Sciatic nerve (tissue), 2 donors: ENCODE measurements at places on chromosomes 7 and 10.

- no peak for DNase-seq
These were observed 328.1 kb downstream of the LHFPL3 start for GRCh38 chr7:104656467-104656866.

- no peak for DNase-seq
These were observed 124.7 kb downstream of the ZNF248 start for GRCh38 chr10:37732685-37733084.

DNA sequence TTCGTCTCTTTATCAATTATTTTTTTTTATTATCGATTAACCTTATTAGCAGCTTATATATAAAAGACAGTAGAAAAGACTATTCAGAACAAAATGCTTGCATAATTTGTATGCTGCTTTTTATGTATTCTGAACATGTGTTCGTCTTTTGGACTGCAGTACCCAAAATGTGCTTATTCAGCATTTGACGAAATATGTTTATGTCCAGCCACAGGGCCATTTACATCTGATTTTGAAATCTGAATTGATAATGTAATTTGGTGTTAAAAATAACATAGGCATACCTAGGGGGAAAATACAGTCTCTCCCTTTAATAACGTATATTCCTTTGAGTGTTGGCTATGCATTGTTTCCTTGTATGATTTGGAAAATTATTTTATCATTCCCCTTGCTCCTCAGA lies 386.0 kb downstream of the EXOC4 start:
- DNase-seq, result no peak

- DNase-seq, result no peak
These were observed 12.7 kb upstream of the SNX8 start for GRCh38 chr7:2326951-2327350.

GRCh38 chr10:132048294-132048667 lies 17.5 kb upstream of the JAKMIP3 start:
- DNase-seq, result no peak

DNA sequence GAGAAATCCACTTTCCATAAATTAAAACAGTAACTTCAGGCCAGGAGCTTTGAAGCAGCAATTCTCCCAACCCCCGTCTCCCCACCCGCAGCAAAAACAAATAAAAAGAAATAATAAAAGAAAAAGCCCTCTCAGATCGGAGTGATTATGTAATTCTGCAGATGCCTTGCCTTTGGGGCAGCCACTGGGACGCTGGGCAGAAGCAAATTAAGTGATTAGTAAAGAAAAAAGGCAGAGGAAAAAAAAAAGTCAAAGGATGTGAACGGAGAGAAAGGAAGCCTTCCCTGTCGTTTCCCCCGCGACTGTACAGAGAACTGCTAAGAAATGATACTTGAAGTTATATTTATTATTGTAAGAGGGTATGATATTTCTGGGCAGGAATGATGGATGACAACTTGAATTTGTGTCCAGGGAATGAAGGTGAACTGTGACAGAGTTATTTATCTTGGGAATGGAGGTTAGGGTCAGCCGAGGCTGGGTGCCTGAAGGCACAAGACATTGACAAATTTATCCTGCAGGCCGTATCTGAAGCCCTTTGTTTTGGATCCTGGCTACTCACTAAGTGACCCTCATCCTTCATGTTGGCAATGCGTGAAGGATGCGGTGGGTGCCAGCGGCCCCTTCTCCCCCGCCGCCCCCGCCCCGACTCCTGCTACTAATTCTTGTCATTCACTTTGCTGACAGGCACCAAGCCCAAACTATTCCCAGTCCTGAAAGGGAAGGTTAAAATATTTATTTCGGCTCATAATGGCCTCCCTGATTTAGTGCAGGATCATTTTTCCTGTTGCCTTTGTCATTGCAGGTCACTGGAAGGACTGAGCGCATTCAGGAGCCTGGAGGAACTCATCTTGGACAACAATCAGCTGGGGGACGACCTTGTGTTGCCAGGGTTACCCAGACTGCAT lies 604.0 kb downstream of the LRMDA start:
- no peak for DNase-seq

DNA sequence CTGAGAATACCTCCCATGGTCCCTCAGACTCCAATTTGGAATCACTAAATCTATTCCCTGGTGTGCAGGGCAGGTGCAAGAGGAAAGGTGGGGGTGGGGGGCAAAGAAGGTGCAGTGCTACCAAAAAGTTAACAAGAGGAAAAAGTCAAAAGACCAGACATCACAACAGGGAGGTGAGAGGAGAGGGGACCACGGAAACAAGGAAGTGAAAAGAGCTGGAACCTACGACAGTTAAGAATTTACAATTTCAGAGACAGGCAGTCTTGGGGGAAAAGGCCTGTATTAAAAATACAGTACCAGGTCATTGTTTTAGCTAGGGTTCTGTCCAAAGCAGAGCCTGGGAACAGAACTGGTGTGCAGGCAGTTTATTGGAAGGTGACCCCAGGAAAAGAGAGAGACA lies 14.6 kb downstream of the ITGB1 start:
- no peak for DNase-seq

DNA sequence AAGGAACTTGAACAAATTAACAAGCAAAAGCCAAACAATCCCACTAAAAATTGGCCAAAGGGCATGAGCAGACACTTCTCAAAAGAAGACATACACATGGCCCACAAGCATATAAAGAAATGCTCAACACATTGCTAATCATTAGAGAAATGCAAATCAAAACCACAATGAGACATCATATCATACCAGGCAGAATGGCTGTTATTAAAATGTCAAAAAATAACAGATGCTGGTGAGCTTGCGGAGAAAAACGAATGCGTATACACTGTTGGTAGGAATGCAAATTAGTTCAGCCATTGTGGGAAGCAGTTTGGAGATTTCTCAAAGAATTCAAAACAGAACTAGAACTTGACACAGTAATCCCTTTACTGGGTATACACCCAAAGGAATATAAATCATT lies 311.7 kb upstream of the HPS1 start:
- no peak for DNase-seq

GRCh38 chr10:32938554-32939061 lies 19.4 kb downstream of the ITGB1 start:
- DNase-seq, result no peak

GRCh38 chr7:105769901-105770628 lies 106.3 kb downstream of the ATXN7L1 start:
- DNase-seq, result no peak

DNA sequence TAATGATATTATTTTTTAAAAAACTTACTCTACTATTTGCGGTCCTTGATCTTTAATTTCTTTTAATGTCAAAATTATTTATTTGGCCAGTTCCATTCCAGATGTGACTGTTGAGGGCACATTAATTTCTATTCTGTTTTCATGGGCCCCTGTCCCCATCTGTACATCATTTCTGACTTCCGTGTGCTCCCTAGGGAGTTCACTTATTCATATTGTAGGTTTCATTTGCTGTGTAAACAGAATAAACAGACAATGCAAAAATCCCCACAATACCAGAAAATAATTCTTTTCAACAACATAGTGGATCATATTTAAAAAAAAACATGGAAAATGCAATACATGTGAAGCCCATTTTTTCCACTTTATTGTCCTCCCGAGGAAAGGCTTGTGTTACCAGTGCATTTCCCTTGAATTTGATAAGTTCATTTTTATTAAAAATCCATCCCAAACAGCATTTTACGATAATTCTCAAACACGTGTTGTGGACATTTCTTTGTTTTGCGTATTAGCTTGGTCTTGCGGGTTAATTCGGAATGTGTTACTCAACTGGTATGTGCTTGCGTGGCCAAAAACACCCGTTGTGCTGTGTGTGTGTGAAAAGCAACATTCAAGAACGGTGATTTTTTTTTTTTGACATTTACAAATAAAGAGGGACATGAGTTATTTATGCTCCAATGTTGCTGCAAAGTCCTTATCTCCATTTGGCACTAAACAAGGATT lies 138.4 kb downstream of the MGMT start:
- no peak for DNase-seq

DNA sequence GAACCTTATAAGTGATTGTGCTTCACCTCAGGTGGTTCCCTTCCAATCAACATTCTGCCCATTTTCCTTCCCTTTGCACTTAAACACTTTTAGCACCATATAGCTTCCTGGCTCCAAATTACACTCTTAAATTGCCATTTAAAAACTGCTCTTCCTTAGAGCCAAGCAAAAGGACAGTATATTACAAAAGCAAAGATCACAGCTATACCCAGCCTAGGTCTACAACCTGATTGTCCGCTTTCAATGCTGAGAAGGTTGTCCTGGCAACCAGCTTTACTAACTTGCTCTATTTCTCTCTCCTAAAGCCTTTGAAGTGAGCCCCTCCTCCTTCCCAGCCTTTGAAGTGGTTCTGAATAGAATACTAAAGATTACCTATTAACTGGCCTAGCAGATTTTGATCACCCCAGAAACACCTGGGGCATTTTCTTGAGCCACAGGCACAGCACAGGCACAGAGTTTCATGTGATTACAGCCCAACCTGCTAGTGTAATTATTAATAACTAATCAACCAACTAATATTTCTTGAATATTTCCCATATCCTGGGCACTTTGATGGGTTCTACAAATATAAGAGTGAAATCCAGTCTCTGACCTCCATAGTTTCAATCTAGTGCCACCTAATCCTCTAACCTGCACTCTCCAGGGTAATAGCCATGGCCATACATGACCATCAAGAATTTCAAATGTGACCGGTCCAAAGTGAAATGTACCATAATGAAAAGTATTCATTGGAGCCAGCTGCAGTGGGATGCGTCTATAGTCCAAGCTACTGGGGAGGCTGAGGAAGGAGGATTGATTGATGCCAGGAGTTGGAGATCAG lies 63.6 kb upstream of the TRIM24 start:
- no peak for DNase-seq

DNA sequence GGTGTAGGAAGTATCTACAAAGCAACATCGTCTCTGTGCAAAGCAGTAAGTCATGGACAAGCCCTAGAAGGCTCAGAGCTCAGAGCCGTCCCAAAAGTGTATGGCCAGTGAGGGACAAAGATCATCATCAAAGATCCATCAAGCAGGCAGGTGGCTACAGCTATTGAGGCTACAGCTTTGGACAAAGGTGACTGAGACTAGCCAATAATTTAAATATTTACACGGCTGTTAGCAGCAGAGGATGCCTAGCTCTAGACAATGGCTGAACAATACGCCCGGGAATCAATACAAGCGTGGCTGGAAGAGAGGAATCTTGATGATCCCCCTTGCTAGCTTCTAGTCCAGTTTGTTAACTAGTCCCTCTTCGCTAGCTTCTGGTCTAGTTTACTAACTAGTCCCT lies 17.9 kb downstream of the NMT2 start:
- no peak for DNase-seq

GRCh38 chr10:50417486-50417885 lies 166.2 kb upstream of the ASAH2 start:
- no peak for DNase-seq

DNA sequence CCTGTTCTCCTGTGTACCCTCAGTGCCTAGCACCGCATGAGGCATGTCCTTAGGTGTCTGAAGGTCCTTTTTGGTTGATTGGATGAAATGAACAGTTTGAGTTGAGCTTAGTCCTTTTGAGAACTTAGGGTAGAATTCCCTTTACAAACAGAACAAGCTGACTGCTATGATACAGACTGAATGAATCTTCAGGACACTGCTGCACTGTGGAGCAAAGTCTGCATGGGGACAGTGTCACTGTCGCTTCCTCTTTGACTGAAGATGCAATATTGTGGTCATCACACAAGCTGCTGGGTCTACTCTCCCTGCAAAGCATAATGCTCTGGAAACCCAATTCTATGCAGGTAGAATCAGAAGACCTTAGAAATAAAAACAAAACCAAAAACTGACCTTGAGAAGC lies 8.6 kb upstream of the PLAU start:
- DNase-seq, result no peak

GRCh38 chr10:3169673-3170072 lies 2.9 kb downstream of the PITRM1 start:
- DNase-seq, result no peak
